ENCODE measurements at places on chromosomes 12 and 14. TPM values are rescaled to one million over a fixed set of nuclear protein-coding genes. Genes with fewer than 3 reads are reported as not detected.

DNA sequence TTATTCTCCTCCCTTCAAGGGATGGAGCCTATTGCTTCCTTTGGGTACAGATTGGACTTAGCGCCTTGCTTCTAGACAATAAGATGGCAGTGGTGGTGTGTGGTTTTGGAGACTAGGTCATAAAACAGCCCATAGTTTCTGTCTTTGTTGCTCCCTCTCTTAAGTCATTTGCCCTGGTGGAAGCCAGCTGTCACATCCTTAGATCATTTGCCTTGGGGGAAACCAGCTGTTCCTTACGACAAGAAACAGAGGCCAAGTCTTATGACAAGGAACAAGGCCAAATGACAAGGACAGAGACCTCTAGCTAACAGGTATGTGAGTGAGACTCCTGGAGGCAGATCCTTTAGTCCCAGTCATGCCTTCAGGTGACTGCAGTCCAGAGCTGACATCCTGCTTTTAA lies 9.2 kb upstream of the PALS1 start:
- no peak for DNase-seq

Gene NR1H4
- not detected for total RNA-seq

DNA sequence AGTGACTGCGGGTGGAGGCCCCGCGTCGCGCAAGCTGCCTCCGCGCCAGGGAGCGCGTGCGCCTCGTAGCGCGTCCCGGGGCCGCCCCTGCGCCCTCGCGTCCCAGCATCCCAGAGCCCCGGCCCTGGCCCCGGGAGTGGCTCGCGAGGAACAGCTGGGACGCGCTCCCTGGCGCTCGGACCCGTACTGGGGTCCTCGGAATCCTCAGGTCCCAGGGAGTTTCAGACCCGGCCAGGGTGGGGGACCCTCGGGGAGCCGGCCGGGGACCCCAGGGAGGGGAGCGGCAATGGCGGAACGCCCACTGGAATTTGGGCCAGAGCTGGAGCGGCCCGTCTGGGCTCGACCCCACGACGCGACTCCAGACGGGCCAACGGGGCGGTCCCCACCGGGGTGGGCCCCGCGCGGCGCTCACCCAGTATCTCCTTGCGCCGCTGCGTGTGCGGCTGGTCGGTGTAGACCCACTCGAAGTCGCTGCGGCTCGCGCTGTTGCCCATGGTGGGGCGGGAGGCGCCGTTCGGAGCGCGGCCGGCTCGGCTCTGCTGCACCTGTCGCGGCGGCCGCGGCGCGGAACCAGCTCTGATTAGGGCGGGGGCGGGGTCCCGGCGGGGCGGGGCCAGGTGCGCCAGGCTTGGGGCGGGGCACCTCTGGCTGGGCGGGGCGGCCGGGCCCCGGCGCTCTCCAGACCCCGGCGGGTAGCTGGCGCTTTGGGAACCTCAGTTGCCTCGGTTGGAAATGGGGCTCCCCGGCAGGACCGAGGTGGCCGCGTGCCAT lies at the start of gene DEGS2:
TSS of gene DEGS2 (minus strand) at position 552 of the 771 bp plus-strand sequence. CDS start at position 494, 58 bp downstream.
- DNase-seq, result no peak

Gene OR6C2
- total RNA-seq, result not detected

- no peak for DNase-seq
These were observed 26.1 kb downstream of the TPCN1 start for GRCh38 chr12:113247123-113248050.

DNA sequence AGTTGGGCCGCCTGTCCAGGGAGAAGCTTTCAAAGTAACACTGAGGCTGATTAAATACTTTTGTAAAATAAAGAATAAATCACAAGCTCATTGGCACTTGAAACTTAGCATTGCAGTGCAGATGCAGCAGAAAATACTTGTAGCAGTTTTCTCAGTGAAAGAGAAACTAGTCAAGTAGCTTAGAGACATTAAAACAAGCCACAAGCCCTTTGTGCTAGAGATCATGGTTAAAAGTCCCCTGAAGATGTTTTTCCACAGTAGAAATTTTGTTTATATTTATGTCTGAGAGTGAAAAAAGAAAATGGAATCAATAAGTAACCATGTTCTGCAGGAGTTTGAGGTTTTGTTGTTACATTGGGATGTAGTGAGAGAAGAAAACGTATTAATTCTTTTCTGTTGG lies 5.9 kb downstream of the PSEN1 start:
- no peak for DNase-seq

- no peak for DNase-seq
These were observed 48.5 kb downstream of the SVOP start for GRCh38 chr12:108972358-108972757.

DNA sequence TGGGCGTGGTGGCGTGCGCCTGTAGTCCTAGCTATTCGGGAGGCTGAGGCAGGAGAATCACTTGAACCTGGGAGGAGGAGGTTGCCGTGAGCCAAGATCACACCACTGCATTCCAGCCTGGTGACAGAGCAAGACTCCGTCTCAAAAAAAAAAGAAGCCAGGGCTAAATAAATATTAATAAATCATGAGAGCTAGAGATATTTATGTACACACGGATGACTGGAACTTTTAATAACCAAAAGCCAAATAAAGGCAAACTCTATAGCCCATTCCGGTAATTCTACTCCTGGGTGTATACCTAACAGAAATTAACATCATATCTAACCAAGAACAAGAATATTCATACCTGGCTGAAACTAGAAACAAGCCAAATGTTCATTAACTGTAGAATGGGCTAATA lies 7.7 kb upstream of the TRAFD1 start:
- DNase-seq, result no peak

- DNase-seq, result no peak
These were observed 7.6 kb upstream of the SIX1 start for GRCh38 chr14:60656686-60657455.

Gene PYGL
- total RNA-seq, result 39.9 TPM

- no peak for DNase-seq
These were observed 34.4 kb downstream of the ITPR2 start for GRCh38 chr12:26798640-26799039.

Gene CISTR
- total RNA-seq, result not detected

GRCh38 chr12:127664901-127665300 lies 602.1 kb upstream of the TMEM132C start:
- no peak for DNase-seq

Gene SOX5
- 37.0 TPM for total RNA-seq

- DNase-seq, result no peak
These were observed 427 bp upstream of the TMEM120B start for GRCh38 chr12:121712190-121712460.

GRCh38 chr12:100830003-100830795 lies 35.6 kb downstream of the ANO4 start:
- no peak for DNase-seq

DNA sequence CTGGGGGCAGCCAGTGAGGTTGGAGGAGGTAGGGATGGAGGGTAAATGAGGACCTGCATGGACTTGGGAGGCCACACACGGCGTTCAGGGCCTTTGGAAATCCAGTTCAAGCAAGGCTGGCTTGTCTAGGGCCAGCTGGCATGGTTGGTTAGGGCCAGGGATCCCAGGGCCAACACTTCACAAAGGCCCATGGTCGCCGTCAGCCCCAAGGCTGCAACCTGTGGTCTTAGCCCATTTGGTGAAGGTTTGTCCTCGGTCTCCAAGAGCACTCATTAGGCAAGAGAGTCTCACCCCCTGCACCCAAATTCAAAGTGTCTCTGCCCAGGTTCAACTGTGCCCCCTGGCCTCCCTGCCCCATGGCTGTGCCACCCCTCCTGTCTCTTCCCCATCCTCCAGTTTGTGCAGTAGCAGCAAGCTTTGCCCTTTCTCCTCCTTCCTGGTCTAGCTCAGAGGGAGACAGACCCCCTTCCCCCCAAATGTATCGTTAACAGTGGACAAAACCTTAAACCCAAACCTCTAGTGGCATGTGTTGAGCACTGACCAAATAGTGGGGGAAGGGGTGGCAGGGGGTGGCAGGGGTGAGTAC lies 94.1 kb downstream of the NINJ2 start:
- DNase-seq, result no peak

DNA sequence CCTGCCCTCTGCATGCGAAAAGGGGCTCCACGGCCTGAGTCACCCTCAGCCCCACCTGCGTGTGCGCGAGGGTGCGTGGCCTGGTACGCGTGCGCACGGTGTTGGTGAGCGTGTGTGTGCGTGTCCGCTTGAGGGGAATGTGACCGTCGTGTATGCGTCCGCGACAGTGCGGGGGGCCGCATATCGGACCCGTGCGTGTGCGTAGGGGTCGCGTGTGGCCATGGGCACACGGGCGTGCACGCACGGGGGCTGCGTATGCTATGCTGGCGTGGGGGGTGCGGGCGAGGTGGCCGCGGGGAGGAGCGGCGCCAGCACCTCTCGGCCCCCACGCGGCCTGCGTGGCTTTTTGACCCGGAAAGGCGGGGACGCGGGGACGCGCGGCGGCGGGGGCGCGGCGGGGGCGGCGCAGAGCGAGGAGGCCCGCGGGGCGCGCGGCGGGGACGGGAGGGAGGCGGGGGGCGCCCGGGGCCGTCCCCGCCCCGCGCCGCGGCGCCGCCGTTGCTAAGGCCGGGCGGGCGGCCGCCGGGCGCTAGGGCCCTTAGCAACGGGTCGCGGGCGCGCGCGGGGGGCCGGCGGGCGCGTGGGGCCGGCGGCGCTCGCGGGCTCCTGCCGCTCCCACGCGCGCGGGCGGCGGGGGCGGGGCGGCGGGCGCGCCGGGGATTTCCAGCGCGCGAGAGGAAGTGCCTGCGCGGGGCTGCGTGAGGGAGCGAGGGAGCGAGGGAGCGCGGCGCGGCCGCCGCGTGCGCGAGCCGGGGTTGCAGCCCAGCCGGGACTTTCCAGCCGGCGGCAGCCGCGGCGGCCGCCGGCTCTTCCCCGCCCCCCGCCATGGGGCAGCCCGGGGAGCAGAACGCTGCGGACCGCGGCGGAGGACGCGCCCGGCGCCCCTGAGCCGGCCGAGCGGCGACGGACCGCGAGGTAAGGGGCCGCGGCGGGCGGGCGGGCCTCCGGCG lies at the start of gene TRAF3:
TSS of gene TRAF3 (plus strand) at position 689 of the 950 bp plus-strand sequence. CDS start 92,753 bp downstream, outside the sequence.
- DNase-seq, result no peak

DNA sequence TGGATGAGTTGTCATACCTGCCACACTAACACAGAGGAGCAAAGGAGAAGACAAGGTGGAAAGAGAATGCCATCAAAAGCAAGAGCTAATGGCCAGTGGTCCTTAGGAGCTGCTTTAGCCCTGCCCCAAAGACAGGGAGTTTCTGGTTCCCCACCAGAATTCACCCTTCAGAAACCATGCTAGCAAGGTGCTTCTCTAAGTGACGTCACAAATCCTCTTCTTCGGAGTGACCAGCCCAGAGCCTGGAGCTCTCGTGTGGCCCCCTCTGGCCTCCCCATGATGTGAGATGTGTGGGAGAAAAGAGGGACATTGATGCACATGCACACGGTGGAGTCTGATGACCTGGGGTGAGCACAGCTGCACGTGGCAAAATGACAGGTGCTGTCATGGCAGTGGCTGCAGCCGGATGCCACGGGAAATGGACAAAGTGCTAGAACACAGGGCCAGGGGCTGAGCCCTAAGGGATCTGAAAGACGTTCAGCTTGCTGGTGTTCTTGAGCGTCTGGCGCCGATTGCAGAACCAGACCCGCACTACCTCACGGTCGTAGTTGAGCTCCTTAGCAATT lies 16.9 kb upstream of the TFCP2 start:
- DNase-seq, result no peak

GRCh38 chr12:93805736-93806141 lies 128.6 kb downstream of the CRADD start:
- DNase-seq, result no peak

DNA sequence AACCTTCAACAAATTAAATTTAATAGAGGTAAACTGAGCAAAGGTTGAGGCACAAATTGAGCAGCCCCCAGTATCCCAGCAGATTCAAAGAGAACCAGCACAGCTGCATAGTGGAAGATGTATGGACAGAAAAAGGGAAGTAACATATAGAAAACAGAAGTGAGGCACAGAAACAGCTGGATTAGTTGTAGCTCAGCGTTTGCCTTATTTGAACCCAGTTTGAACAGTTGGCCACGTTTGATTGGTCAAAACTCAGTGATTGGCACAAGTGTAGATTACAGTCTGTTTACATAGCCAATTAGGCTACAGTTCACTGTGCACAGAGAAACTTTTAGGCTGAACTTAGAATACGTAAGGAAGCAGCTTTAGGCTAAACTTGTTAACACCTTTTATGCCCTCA lies 315.5 kb downstream of the RMST start:
- DNase-seq, result no peak

DNA sequence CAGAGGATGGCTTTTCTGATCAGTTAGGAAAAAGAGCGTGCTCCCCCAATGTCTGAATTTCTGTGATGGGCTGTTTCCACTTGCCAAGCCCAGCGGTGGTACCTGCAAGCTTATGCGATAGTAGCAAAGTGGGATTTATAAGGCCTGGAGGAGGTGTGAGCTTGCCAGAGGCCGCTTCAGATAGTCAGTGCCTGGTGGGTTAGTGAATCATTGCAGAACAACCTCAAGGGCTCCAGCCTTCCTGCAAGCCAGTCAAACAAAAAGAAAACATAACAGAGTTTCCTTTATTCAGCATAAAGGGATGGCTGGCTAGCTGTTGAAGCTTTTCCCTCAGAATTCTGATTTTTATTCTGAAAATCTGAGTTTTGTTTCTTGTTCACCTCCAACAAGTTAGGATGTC lies 7.6 kb upstream of the BMP4 start:
- DNase-seq, result no peak

Gene TAS2R9
- not detected for total RNA-seq

- DNase-seq, result no peak
These were observed at the start of gene ANKRD52 for GRCh38 chr12:56258068-56258819. TSS of gene ANKRD52 (minus strand) at chr12:56258384. CDS start at chr12:56258269, 115 bp downstream.

DNA sequence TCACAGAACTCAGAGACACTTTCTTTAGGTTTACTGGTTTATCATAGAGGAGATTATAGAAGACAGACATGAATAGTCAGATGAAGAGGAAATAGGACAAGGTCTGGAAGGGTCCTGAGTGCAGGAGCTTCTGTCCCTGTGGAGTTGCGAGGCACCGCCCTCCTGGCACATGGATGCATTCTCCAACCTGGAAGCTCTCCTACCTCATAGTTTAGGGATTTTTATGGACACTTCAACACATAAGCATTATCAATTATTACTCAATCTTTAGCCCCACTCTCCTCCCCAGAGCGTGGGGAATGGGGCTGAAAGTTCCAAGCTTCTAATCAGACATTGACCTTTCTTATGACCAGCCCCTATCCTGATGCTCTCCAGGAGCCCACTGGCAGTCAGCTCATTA lies 12.6 kb upstream of the KRT7 start:
- DNase-seq, result no peak

DNA sequence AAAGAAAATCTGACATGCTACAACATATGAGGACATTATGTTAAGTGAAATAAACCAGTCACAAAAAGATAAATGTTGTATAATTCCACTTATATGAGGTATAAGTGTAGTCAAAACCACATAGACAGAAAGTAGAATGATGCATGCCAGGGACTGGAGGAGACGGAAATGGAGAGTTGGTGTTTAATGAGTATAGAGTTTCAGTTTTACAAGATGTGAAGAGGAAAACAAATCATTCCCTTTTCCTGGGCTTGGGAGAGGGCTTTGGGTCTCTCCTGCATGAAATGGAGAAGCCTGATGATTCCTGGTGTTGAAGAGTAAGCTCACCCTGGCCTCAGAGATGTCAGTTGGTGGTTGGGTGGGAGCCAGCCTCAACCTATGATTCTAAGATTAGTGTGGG lies 158.4 kb upstream of the PLXNC1 start:
- DNase-seq, result no peak

Gene CDKN1B
- 61.9 TPM for total RNA-seq
